NCI-H1694 treated with DMSO at 0.1 percent for 48 hours (cell line): ENCODE measurements at places on chromosomes 11 and 22.

- DNase-seq = peak; percentile 33
Measured at GRCh38 chr22:30694171-30694639, 469 bp upstream of the OSBP2 start.

DNA sequence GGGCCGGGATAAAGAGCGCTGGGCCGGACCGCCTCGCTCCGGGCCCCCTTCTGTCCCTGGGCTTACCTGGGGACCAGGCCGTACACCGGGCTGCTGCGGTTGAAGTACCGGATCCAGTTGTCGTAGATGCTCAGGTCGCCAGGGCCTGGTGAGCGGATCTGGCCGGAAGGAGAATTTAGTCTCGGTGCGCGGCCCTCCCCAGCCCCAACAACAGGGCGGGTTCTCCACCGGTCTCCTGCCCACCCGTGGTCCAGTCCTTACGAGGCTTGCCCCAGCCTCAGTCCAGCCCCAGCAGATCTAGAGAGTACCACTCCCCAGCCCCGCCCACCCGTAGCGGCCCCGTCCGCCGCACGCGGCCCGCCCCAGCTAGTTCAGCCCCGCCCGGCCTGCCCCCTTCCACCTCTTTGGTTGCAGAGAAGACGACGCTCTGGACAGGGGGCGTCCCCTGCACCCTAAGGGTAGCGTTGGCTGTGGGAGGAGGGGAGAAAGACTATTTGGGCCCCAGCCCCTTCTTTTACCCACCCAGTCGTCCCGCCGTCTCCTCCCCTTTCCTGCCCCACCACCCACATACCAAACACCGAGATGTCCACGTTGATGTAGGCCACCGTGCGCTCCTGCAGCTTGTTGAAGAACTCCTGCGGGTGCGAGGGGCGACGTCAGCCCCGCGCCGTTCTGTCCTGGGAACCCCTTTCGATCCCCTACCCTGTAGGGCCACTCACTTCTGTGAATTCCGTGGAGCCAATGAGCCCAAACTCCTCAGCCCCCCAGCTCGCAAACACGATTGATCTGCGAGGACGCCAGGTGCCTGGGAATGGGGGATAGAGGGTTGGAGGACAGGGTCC, 6.8 kb downstream of the SAC3D1 start:
- no peak for DNase-seq

DNA sequence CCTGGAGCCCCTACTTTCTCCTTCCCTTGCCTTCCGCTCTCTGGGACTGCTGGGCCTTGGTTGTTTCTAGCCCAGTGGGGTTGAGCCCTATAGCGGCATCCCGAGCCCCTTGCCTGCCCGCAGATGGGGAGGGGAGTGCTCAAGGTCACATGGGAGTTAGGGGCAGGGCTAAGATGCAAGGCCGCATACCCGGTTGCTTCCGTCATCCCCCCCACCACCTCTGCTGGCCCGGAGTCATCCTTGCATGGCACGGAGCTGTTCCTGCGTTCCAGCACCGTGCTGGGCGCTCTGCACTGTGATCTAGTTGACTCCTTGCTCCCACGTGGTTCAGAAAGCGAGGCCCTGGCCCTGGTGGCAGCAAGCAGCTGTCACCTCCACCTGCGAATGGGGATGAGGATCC, 18.0 kb downstream of the FLRT1 start:
- DNase-seq = no peak

DNA sequence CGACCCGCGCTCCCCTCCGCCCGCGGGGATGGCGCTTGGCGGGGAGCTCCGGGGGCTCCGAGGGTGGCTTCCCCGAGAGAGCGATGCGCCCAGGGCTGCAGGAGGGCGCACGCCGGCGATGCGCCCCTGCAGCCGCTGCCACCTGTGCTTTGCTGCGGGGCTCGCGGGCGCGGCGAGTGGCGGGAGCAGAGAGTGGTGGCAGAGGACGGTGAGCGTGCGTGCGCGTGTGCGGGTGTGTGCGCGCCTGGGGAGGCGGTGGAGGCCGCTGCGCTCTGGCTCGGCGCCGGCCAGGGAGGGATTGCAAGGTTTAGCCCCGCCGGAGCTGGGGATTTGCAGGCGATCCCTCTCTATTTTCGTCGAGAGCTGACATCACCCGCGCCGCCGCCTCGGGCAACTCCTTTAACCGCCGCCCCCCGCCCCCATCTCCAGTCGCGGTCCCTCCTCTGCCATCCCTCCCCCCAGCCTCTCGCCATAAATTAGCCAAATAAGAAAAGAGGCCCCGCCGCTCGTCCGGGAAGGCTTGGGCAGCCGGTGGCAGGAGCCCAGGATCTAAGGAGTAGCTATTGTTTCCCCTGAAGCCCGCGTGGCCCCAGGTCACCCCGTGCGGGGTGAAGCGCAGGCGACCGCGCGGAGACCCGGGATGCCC, at the start of gene SLC1A2:
Gene SLC1A2 (minus strand): TSS at position 375 of the 646 bp plus-strand sequence. CDS start 592 bp downstream, outside the sequence.
- DNase-seq = peak; percentile 44

DNA sequence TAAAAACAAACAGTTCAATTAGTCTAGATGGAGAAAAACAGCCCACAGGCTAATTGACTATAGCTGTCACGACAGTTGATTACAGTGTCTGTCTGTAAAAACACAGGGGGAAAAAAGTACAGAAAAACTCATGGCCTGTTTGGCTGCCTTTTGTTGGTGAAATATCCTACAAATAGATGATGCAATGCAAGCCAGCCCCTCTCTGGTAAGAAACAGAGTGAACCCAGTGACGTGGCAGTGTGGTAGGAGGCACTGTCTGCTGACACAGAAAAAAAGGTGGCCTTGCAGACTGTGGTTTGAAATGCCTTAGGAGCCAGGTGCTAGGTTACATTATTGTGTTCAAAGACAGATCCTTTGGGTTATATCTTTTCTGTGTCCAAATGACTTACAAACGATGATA, 431.4 kb upstream of the CCDC90B start:
- DNase-seq = no peak

DNA sequence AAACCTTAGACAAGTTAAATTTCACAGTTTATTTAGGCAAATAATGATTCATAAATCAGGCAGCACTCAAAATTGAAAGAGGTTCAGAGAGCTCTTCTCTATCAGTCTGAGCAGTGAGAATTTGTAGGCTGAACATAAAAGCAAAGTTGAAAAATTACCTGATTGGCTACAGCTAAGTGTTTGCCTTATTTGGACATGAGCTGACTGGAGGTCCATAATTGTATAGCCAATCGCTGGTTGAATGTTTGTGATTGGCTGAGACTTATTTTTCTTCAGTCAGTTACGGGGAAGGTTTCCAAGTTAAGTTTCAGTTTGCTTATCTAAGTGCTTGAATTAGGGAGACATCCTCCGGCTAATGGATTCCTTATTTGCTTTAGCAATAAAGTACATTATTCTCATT, 527.5 kb downstream of the CNTN5 start:
- no peak for DNase-seq

- DNase-seq = no peak
Measured at GRCh38 chr11:9951807-9952206, 287.9 kb downstream of the SWAP70 start.

- DNase-seq = no peak
Measured at GRCh38 chr11:73317803-73318202, 9.7 kb downstream of the ARHGEF17 start.
